GM12878 (cell line): ENCODE measurements at places on chromosomes 4 and X. TPM values are rescaled to one million over a fixed set of nuclear protein-coding genes. Genes with fewer than 3 reads are reported as not detected.

Gene FRMD7
- total RNA-seq, result not detected in 2 replicates

Gene USP51
- 1.5 and 1.6 TPM in 2 replicates for total RNA-seq

Gene PPEF2
- not detected in 2 replicates for total RNA-seq

Gene FGF5
- 3.4 and 4.2 TPM in 2 replicates for total RNA-seq

Gene SMR3B
- not detected in 2 replicates for total RNA-seq

Gene TMEM154
- 41.4 and 42.3 TPM in 2 replicates for total RNA-seq

DNA sequence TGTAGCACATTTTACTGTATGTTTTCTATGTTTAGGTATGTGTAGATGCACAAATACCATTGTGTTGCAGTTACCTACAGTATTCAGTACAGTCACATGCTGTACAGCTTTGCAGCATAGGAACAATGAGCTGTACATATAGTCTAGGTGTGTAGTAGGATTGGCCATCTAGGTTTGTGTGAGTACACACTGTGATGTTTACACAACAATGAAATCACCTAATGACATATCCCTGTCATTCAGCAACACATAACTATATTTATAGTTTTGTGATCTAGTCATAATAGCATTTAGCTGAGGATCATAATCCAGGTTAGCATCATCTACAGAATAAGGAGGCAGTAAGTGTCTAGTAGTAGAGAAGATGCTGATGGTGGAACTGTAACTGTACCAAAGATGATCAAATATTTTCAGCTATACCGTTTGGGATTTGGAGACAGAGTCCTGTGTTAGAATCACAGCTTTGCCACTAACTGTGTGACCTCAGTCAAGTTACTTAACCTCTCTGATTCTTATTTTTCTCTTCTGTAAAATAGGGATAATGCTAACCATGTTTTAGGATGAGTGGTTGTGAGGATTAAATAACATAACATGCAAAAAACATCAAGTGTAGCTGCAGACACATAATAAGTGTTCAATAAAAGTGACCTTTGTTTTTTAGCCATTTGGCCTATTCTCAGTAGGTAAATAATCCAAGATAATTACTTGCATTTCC lies 73.3 kb downstream of the LIMCH1 start:
- no peak overlapping the region for H3K27ac ChIP-seq
- no peaks in the 10 kb centered on the region for H3K4me1 ChIP-seq
- DNase-seq, result no peak
- H3K4me3 ChIP-seq, result no peak overlapping the region
- H3K36me3 ChIP-seq, result no peaks in the 10 kb centered on the region

GRCh38 chrX:54029529-54030143 lies 14.6 kb downstream of the PHF8 start:
- H3K27me3 ChIP-seq, result no peaks in the 10 kb centered on the region
- H3K36me3 ChIP-seq, result no peaks in the 10 kb centered on the region; the same call in 1 of the 2 replicates
- no peaks in the 10 kb centered on the region for H3K4me1 ChIP-seq
- no peak overlapping the region for H3K27ac ChIP-seq

GRCh38 chrX:152997337-152997736 lies 3.4 kb upstream of the PNMA5 start:
- H3K27ac ChIP-seq, result no peak overlapping the region
- H3K36me3 ChIP-seq, result no peaks in the 10 kb centered on the region
- no peaks in the 10 kb centered on the region for H3K27me3 ChIP-seq
- H3K4me3 ChIP-seq, result no peak overlapping the region
- no peaks in the 10 kb centered on the region for H3K4me1 ChIP-seq

GRCh38 chr4:3201718-3202702 lies 46.9 kb upstream of the MSANTD1 start:
- peaks cover 24% of the 10 kb centered on the region for H3K36me3 ChIP-seq
- peak overlapping the region; percentile 78 for H3K27ac ChIP-seq
- peaks cover 17% of the 10 kb centered on the region for H3K4me1 ChIP-seq
- no peaks in the 10 kb centered on the region for H3K27me3 ChIP-seq

DNA sequence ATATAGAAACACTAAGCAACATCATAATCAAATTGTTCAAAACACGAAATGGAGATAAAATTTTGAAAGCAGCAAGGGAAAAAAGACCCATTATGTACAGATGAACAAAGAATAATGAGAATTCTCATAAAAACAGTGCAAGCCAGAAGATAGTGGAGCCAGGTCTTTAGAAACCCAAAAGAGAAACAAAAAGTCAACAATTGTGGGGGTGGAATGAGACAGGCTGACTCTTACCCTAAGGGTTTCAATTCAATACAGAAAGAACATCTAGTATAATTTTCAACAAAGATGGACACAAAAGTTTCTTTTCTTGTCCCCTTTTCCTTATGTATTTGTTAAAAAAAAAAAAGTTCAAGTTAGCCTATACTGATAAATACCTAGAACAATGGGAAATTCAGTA lies 34.0 kb upstream of the MAGEB2 start:
- H3K27me3 ChIP-seq, result no peaks in the 10 kb centered on the region
- H3K4me1 ChIP-seq, result no peaks in the 10 kb centered on the region
- H3K36me3 ChIP-seq, result no peaks in the 10 kb centered on the region
- no peak overlapping the region for H3K4me3 ChIP-seq
- DNase-seq, result no peak
- H3K27ac ChIP-seq, result no peak overlapping the region

GRCh38 chr4:188432328-188432727 lies 293.1 kb downstream of the TRIML1 start:
- no peak overlapping the region for H3K27ac ChIP-seq
- H3K4me1 ChIP-seq, result no peaks in the 10 kb centered on the region
- H3K4me3 ChIP-seq, result no peak overlapping the region
- H3K36me3 ChIP-seq, result no peaks in the 10 kb centered on the region

DNA sequence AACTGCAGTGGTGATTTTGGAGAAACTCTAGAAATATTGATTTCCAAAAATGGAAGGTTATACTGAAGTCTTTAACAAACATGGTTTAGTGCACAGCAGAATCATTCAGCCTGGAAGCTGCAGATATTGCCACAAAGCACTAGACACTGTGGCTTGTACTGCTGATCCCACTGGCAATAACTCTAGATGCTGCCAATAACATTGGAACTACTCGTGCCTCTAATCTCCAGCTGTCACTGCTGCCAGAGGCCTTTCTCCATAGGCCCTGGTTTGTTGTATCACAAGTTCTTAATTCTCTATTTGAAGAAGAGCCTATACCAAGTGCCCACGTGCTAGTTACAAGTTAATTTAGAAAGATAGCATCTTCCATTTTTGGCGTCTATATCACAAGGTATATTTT lies 19.3 kb downstream of the DMP1 start:
- DNase-seq, result no peak
- no peaks in the 10 kb centered on the region for H3K27me3 ChIP-seq
- no peak overlapping the region for H3K4me3 ChIP-seq
- H3K36me3 ChIP-seq, result no peaks in the 10 kb centered on the region
- H3K4me1 ChIP-seq, result no peaks in the 10 kb centered on the region

GRCh38 chrX:725971-726370 lies 95.4 kb downstream of the SHOX start:
- no peaks in the 10 kb centered on the region for H3K4me1 ChIP-seq
- H3K27ac ChIP-seq, result no peak overlapping the region
- no peaks in the 10 kb centered on the region for H3K36me3 ChIP-seq
- no peak for DNase-seq
- H3K27me3 ChIP-seq, result no peaks in the 10 kb centered on the region
- no peak overlapping the region for H3K4me3 ChIP-seq

DNA sequence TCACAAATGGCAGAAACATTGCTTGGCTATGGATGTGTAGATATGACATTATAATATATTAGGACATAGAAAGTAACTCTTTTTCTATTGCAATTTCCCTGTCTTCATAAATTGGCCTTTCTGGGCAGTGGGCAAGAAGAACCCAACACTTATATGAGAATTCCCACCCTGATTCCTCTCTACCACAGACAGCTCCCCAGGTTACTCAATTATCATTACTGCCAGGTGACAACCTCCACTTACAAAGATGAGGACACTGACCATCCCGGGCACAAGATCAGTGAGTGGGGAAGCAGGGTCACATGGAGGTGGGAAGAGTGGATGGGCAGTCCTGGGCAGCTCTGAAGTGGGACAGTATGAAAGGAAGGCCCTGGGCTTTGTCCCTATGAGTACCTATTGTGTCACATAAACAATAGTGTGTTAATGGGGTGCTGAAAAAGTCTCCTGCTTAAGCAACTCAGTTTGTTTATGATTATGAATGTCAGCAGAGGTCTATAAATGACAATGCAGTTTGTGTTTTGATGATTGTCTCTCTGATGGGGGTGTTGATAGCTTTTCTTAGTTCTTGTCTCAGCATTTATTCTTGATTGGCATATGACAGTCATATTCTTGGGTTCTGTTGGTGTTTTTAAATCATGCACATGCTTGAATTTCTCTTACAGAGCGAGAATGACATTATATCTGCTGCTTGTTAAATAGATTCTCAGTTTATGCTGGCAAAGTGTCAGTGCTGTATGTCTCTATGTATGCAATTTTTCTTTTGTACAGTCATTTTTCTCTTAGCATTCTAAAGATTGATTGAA lies 99.9 kb downstream of the SLIT2 start:
- no peaks in the 10 kb centered on the region for H3K4me1 ChIP-seq
- no peak overlapping the region for H3K4me3 ChIP-seq
- H3K36me3 ChIP-seq, result no peaks in the 10 kb centered on the region
- H3K27me3 ChIP-seq, result no peaks in the 10 kb centered on the region
- no peak for DNase-seq
- H3K27ac ChIP-seq, result no peak overlapping the region

DNA sequence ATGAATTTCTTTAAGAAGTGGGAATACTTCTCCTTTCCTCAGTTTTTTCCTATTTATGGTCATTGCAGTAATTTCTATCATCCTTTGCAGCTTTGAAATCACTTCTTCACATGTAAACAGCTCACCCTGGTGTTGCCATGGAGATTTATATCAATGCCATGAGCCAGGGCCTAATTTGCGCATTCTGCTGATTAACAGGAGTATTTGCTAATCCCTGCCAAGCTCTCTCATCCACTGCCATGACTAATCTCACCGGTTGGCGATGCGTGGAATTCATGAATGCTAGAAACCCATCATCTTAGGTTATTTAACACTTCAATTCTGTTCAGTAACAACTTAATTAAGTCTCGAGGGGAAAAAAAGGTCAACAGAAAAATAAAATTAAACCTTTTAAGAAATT lies 11.8 kb upstream of the FGF13 start:
- H3K36me3 ChIP-seq, result no peaks in the 10 kb centered on the region
- H3K4me3 ChIP-seq, result no peak overlapping the region
- H3K27ac ChIP-seq, result no peak overlapping the region
- DNase-seq, result no peak
- H3K4me1 ChIP-seq, result no peaks in the 10 kb centered on the region
- H3K27me3 ChIP-seq, result no peaks in the 10 kb centered on the region

DNA sequence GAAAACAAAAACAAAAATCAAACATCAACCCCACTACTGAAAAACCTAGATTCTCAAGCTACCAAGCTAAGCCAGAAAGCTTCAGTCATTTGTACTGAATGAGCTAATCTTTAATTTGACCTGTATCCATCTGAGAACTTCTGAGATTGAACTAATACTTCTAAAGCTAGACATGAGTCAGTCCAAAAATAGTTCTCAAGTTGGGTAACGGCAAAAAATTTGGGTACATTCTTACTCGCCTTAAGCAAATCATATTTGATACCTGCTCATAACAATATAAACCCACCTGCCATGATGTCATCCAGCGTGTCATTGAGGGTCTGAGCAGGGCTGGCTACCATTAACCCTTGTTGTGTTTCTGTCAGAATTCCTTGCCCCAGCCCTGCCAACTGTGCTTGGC lies 69.7 kb upstream of the COX18 start:
- no peaks in the 10 kb centered on the region for H3K27me3 ChIP-seq
- H3K4me1 ChIP-seq, result no peaks in the 10 kb centered on the region
- no peak for DNase-seq
- no peak overlapping the region for H3K27ac ChIP-seq
- no peak overlapping the region for H3K4me3 ChIP-seq

- no peak overlapping the region for H3K27ac ChIP-seq
- H3K4me1 ChIP-seq, result no peaks in the 10 kb centered on the region
- peak; percentile 11 for DNase-seq
- no peak overlapping the region for H3K4me3 ChIP-seq
- no peaks in the 10 kb centered on the region for H3K36me3 ChIP-seq
Observed at GRCh38 chr4:78426972-78427371, 124.6 kb upstream of the ANXA3 start.

- DNase-seq, result no peak
- no peaks in the 10 kb centered on the region for H3K36me3 ChIP-seq
- H3K27ac ChIP-seq, result no peak within 1 kb of the TSS
- no peaks in the 10 kb centered on the region for H3K4me1 ChIP-seq
Observed at GRCh38 chrX:150362599-150363481, at the start of gene MAMLD1. MAMLD1 (plus strand) TSS chrX:150363317; CDS start chrX:150445517, 82,200 bp downstream.

- H3K4me1 ChIP-seq, result no peaks in the 10 kb centered on the region
- H3K27ac ChIP-seq, result no peak overlapping the region
- DNase-seq, result no peak
- no peak overlapping the region for H3K4me3 ChIP-seq
- H3K27me3 ChIP-seq, result no peaks in the 10 kb centered on the region
Observed at GRCh38 chrX:148540671-148541583, 40.5 kb downstream of the AFF2 start.

GRCh38 chr4:73914071-73914470 lies 44.9 kb downstream of the CXCL1 start:
- H3K27ac ChIP-seq, result no peak overlapping the region
- no peaks in the 10 kb centered on the region for H3K36me3 ChIP-seq
- DNase-seq, result no peak
- no peaks in the 10 kb centered on the region for H3K4me1 ChIP-seq
- no peak overlapping the region for H3K4me3 ChIP-seq
- H3K27me3 ChIP-seq, result no peaks in the 10 kb centered on the region

GRCh38 chrX:133249266-133250058 lies 31.3 kb upstream of the TFDP3 start:
- no peaks in the 10 kb centered on the region for H3K4me1 ChIP-seq
- DNase-seq, result no peak
- H3K27ac ChIP-seq, result no peak overlapping the region
- no peaks in the 10 kb centered on the region for H3K27me3 ChIP-seq
- H3K36me3 ChIP-seq, result no peaks in the 10 kb centered on the region

GRCh38 chr4:93320356-93320755 lies 508.2 kb upstream of the ATOH1 start:
- H3K27ac ChIP-seq, result no peak overlapping the region
- H3K36me3 ChIP-seq, result no peaks in the 10 kb centered on the region
- H3K4me3 ChIP-seq, result no peak overlapping the region
- DNase-seq, result no peak
- no peaks in the 10 kb centered on the region for H3K27me3 ChIP-seq
- no peaks in the 10 kb centered on the region for H3K4me1 ChIP-seq

- no peaks in the 10 kb centered on the region for H3K4me1 ChIP-seq
- H3K27ac ChIP-seq, result no peak overlapping the region
- DNase-seq, result no peak
- no peaks in the 10 kb centered on the region; the same call in 1 of the 2 replicates for H3K27me3 ChIP-seq
Observed at GRCh38 chrX:44314259-44314734, 29.2 kb downstream of the EFHC2 start.
